LNCaP clone FGC (cell line): ENCODE measurements at places on chromosomes 6 and 20.

GRCh38 chr6:147131532-147132128 lies 72.6 kb upstream of the STXBP5 start:
- no peak for DNase-seq

- DNase-seq, result no peak
Measured at GRCh38 chr6:125780540-125781313, 10.0 kb upstream of the NCOA7 start.

GRCh38 chr6:5082487-5083306 lies 2.4 kb upstream of the PPP1R3G start:
- DNase-seq, result no peak

- no peak for DNase-seq
Measured at GRCh38 chr20:9141070-9141469, 72.2 kb downstream of the PLCB4 start.

DNA sequence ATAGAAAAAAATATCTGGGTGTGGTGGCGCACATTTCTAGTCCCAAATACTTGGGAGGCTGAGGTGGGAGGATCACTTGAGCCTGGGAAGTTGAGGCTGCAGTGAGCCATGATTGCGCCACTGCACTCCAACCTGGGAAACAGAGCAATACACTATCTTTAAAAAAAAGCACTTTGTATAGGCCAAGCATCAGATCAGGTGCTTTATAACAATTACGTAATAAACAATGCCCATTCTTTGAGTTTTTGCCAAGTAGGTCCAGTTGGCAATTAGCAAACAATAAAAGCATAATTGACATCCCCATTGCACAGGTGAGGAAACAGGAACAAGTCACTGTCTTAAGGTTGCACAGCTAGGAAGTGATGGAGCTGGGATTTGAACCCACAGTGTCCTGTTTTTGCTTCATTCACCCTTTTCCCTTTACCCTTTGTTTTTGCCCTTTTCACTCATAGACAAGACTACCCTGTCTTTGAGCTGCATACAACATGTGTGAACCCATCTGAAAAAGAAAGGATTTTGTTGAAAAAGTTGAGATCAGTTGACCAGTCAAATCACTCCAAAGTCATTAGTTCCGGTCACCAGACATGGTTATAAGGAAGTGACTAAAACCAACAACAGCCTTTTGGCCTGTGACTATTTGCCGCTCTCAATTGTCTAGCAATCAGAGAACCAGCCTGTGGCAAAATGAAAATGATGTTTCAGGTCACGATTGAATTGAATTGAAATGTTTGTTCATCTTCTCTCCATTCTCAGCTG lies 303.6 kb downstream of the TFAP2C start:
- DNase-seq, result no peak

DNA sequence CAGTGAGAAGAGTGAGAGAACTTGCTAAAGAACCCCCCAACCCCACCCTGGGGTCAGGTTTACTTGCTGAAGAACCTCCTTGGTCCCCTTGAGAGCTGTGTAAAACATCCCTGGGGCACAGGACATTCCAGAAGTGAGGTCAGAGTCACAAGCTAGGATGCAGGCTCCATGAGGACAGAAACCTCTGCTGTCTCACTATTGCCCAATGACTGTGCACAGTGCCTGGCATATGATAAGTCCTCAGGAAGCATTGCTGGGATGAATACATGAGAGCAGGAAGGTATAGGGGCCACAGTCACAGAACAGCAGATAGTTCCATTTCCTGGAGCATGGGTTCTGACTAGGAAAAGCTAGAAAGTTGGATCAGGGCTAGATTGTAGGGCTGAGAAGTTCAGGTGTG lies 18.4 kb downstream of the NT5E start:
- DNase-seq, result no peak

GRCh38 chr6:150788089-150788488 lies 77.4 kb upstream of the MTHFD1L start:
- DNase-seq, result no peak

GRCh38 chr20:39778847-39779604 lies 816.9 kb downstream of the DHX35 start:
- no peak for DNase-seq

DNA sequence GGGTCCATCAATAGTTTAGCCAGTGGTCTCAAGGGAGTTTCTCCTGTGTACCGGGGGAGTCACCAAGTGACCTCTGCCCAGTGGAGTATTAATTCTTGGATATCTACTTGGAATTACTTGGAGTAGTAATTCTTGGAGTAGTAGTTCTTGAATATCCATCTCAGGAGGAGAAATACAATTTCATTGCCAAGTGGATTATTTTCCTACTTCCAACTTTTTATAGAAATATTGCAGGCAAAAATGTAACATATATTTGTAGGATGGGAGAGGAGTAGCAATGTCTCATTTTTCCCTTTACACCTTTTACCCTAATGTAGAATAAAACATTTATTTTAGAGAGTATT lies 91.6 kb upstream of the FAM184A start:
- no peak for DNase-seq

DNA sequence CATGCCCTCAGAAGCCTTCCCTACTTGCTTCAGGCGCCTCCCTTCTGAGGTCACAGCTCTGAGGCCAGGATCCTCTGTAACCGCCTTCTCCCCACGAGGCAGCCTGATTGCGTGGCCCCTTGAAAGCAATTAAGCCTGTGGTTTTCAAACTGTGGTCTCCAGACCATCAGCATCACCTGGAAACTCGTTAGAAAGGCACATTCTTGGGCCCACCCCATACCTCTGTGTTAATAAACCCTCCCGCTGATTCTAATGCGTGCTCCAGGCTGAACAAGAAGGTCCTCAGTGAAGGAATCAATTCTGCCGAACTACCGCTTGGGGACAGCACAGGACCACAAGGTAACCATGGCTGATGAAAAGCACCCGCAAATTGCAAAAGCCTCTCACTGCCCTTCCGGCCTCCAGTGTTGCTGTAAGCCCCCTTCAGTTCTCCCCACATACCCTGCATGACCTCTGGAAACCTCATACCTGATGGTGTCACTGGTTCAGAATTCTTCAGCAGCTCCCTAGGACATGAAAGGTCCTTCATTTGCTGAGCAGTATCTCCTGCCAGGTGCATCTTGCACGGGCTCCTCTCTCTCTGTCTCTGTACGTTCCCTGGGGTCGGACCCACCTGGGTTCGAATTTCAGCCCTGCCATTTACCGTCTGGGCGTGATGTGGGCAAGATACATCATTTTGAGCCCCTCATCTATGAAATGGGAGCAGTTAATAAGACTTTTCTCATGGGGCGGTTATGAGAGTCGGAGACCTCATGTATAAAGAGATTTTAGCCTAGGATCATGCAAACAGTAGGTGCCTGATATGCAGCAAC lies 93.3 kb upstream of the RNF24 start:
- peak; percentile 51 for DNase-seq

DNA sequence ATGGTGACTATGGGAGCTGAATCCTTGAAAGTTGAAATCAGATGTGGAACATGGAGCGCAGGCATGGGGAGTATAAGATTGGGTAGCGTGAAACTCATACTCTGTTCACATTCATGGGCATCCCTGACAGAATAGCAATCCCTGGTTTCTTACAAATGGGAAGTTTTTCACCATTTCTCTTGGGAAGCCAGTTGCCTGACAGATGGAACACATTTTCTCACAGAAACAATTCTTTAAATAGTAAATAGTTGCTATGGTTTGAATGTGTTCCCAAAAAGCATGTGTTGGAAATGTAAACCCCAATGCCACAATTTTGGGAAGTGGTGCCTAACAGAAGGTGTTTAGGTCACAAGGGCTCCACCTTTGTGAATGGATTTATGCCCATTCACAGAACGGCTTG lies 262.8 kb upstream of the HS3ST5 start:
- DNase-seq, result no peak

DNA sequence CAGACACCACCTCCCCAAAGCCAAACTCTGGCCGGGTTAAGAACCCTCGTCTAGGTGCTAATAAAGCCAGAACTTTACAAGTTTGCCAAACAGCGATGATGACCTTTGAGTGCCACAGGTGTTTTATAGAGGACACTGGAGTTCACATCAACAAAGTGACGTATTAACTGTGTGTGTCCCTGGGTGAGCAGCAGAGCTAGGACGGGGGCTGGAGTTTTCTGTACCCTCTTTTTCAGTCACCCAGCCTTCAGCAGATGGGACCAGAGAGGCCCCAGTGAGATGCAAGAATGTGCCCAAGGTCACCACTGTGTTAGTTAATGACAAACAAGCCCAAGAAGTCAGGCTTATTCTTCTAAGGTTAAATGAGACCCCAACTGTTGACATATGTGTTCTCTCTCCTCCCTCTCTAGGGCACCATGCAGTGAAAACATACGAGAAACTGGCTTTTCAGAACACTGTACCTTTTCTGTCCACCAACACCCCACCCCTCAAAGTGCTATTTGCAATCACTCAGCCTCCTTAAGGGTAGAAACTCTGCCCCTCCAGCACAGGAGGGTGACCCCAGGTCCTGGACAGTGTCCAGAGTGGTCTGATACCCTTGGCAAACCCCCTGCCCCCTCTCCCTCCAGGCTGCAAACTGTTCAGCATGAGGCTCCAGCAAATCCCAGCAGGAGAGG lies 5.2 kb downstream of the SDC4 start:
- DNase-seq, result peak; percentile 68

DNA sequence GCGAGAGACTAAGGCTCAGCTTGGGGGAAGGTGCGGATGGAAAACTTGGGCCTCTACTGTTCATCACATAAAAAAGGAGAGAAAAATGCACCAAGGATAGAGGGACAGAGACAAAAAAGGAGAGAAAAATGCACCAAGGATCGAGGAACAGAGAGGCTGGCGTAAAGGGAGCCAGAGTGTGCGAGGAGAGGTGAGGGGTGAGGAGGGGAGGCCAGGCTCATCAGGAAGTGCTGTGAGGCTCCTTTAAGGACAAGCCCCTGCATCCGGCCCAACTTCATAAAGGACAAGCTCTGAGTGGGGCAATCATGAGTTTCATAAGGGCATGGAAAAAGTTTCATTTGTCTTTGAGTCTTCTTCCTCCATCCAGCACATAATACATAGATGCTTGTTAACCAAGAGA lies 117.2 kb upstream of the NXT1 start:
- no peak for DNase-seq

GRCh38 chr6:110250058-110250457 lies 69.8 kb downstream of the CDC40 start:
- no peak for DNase-seq

DNA sequence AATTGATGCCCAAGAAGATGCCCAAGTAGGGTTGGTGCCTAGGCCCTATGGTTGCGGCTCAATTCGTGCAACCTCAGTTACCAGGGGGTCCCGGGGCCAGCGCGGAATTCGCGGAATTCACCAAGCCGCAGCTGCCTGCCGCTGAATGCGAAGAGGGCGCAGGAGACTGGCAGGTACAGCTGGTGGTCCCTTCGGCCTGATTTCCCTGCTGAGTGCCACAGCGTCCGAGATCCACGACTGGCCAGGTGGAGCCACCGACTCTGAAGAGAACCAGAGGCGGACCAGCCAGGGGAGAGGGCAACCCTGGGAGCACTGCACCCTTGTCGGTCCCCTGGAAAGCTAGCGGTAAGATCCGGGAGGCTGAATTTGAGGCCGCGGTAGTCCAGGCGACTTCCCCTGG lies 6.8 kb upstream of the TFAP2D start:
- no peak for DNase-seq

GRCh38 chr20:40325006-40325568 lies 363.9 kb downstream of the MAFB start:
- DNase-seq, result no peak

- DNase-seq, result no peak
Measured at GRCh38 chr6:47202644-47203205, 107.0 kb downstream of the TNFRSF21 start.

DNA sequence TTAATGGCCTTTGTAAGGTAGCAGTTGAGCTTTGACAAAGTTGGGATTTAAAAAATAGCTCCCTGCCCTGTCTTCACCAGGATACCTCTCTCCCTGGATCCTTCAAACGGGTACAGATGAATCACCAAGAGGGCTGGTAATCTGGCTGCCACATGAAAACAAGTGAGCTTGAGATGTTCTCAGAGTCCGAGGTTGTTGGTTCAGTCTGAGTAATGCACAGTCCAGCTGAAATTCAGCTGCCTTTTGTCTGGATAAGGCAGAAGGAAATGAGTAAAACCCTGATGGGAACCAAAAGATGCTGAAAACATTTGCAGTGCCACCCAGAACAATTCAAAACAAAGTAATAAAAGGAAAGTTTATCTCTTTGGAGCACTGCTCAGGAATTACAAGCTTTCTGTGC lies 86.8 kb downstream of the GJA1 start:
- DNase-seq, result no peak

DNA sequence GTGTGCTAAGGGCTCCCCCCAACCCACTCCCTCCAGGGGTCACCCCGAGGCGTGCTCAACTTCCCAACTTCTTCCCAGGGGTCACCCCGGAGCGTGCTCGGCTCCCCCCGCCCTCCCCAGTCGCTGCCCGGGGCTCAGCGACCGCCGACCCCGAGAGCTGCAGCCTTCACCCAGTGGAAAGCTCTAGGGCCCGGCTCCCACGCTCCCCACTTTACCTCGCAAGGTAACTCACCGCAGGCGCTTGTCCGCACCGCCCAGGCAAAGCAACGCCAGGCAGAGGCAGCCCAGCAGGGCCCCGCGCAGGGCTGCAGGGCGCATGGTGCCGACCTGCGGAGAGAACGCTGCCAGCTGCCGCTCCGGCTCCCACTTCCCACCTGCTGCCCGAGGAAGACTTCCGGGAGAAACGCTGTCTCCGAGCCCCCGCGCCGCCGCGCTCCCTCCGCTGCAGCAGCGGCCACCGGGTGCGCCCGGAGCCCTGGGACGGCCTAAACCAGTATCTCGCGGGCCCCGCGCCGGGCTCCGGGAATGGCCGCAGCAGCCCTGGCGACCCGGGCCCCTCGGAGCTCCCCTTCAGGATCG lies 396 bp downstream of the RNASET2 start:
- no peak for DNase-seq

- DNase-seq, result no peak
Measured at GRCh38 chr20:18611492-18611891, 23.6 kb downstream of the DTD1 start.

- peak; percentile 91 for DNase-seq
Measured at GRCh38 chr6:110951986-110952794, 6.3 kb upstream of the GTF3C6 start.

DNA sequence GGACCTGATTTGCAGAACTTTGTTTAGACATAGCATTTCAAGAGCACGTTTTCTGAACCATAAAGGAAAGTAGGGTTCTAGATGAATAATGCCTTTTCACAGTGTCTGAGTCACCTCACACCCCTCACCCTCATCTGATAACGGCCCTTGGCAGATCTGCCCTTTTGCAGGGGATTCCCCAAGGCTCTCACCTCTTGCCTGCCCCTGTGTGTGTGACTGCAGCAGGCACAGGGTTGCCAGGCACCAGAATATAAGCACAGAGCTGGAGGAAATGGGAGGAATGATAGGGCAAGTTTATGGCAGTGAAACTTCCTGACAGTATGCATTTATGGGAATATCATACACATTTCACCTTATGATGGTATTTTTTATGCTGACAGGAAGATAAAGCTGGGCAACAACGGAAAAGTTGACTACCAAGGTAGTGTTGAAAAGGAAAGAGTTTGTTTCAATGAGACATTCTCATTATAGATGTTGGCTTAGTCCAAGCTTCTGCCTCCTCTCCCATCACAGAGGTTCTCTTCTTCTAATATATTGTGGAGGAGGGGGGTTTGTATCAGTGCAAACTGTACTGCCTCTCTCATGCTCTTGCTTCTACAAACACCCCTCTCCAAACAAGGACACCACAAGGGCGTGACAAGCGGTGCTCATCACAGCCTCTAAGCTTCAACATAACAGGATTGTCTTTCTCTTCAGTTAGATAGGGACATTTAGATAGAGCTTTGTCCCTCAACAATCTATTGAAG lies 101.5 kb upstream of the BACH2 start:
- DNase-seq, result no peak
